ENCODE measurements at places on chromosomes 7 and 10.

DNA sequence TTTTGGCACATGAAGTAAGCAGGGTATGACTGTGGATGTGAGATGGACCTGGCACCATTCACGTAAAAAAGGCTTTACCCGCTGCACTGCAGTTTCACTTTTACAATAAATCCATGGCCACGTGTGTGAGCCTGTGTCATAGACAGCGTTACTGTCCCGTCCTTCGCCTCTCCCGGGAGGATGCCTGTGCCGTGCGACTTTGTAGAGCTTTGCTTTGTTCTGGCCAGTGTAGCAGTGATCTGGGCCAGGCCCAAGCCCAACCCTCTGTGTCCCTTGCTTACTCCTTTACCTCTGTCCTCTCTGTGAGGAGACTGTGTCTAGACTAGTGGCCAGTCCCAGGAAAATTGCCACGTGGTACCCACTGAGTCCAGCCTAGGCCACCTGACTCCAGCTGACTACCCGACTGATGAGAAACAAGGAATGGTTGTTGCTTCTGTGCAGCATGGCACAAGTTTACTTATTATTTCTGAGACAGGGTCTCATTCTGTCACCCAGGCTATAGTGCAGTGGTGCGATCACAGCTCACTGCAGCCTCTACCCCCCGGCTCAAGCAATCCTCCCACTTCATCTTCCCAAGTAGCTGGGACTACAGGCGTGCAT lies 48.1 kb downstream of the JAKMIP3 start:
- ATAC-seq: no peak

DNA sequence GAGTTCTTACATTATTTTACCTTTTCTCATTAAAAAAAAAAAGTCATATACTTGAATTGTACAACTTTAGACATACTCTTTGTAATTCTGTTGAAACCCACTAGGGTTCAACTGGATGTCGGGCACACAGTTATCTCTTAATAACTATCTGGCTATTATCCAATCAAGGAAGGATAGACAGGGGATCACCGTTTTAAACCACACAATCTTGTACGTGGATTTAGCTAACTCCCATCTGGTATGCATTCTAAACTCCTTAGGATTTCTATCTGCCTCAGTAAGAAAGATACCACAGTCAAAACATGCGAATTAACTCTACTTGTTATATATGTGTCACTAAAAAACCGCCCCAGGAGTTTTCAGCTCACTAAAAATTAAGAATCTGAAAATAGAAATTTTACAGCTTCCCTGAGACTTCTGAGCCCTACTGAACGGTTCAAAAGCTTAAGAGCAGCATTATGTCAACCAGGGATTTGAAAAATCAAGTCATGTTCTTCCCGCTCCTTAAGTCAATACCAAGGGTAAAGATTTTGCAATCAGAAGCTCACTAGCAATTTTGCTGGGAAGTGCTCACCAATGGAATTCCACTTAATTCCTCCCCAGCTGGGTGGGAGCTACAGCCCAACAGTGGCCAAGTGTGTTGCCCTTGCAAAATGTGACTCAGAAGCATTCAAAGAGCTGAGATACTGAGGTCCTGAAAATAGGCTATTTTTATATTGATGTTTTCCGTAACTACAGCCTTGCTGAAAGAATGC lies 267.0 kb downstream of the FRMD4A start:
- no peak for ATAC-seq

GRCh38 chr7:20784388-20785156 lies 2.1 kb downstream of the SP8 start:
- ATAC-seq: peak; percentile 16

DNA sequence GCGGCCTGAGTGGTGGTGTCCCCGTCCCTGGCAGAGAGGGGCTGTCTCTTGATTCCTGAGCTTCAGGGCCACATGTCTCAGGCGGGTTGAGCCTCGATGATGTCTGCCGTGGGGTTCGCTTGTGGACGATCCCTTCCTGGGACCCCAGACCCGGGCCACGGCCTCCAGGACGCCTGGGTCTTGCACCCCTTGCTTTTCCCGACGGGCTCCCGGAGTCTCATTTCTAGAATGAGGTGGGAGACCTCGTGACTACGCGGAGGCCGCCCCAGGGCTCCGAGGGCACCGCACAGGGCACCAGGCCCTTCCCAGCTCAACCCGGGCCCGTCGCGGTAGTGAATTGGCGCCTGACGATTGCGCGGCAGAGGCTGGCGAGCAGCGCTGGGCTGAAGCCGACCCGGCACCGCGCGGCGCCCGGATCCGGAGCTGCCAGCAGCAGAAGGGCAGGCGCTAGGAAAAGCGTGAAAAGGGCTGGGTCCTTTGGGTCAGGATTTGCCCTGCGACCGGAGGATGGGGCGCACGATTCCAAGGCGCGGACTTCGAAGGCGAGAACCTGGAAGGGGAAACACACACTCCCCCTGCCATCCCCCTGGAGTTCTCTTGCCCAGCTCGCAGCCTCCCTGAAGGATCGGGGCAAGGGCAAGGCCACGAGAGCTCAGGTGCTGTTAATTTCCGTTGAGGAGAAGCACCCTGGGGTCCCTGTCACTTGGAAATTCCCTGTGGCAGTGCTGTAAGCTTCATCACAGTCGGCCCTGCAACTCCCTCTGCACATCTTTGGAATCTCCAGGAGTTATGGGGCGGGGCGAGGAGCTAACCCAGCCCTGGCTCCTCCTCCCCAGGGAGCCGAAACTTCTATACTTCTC lies 15.5 kb downstream of the TLX1 start:
- ATAC-seq: peak; percentile 41

GRCh38 chr7:139650429-139651100 lies 127.1 kb downstream of the CLEC2L start:
- ATAC-seq: no peak

GRCh38 chr10:89373916-89374711 lies 3.7 kb upstream of the IFIT1B start:
- peak; percentile 75 for ATAC-seq

- ATAC-seq: no peak
Measured at GRCh38 chr10:101289541-101289940, 60.3 kb upstream of the LBX1 start.

DNA sequence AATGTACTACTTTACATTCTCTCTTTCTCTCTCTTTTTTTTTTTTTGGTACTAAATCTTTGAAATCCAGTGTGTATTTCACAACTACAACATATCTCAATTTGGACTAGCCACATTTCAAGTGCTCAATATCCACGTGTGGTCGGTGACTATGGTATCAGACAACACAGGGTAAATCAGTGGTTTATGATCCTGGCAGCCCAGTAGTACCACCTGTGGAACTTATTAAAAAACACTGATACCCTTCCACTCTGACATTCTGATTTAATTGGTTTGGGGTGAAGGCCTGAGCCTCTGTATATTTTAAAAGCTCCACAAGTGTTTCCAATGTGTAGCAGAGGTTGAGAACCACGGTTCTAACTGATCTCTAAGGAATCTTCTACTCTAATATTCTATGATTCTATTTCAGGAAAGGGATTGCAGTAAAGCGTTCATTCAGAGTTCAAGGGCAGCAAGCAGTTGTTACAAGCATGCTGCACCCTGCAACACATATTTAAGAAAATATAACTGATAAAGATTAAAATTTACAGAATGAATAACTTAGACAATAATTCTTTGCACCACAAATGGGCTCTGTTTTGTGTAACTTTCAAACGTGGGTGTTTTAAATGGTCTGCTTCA lies 5.1 kb downstream of the CREB5 start:
- no peak for ATAC-seq

- ATAC-seq: peak; percentile 15
Measured at GRCh38 chr7:150324373-150324961, 1.1 kb upstream of the ACTR3C start.

GRCh38 chr10:104640339-104641186 lies 527 bp upstream of the SORCS3 start:
- no peak for ATAC-seq

DNA sequence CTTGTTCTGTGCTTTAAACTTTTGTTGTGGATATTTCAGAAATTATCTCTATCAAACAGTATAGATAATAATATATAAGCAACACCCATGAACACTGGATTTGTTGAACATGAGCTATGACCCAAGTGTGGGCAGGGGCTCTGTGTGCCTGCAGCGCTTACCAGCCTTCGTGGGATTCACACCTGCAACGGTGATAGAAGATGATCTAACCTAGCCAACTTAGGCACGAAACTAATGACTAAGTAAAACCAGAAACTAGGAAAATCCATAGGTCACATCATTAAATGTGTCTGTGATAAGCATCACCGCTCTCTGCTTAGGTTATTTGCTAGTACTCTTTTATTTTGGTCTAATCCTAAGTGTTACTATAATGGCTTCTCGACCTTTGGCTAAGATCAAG lies 18.0 kb downstream of the SPAG6 start:
- ATAC-seq: no peak

GRCh38 chr7:88666626-88667025 lies 92.9 kb upstream of the ZNF804B start:
- ATAC-seq: no peak

DNA sequence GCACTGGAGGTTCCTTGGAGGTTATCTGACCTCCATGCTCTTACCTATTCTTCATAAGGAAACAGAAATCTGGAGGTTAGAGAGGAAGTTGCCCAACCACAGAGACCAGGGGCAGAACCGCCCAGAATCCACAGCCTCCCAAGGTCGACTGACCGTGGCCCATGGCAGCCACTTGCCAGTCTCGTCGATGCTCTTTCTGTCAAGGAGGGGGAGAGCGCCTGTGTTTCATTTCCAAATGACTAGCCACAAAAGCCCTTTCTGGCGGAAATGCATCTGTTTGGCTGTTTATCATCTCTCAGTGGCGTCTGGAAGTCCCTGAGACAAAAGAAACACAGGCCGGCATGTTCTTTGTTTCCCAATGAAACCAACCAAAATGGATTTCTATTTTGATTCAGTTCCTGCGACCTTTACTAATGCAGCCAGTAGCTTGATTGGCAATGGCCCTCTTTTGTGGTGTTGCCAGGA lies 2.9 kb downstream of the RAMP3 start:
- no peak for ATAC-seq

DNA sequence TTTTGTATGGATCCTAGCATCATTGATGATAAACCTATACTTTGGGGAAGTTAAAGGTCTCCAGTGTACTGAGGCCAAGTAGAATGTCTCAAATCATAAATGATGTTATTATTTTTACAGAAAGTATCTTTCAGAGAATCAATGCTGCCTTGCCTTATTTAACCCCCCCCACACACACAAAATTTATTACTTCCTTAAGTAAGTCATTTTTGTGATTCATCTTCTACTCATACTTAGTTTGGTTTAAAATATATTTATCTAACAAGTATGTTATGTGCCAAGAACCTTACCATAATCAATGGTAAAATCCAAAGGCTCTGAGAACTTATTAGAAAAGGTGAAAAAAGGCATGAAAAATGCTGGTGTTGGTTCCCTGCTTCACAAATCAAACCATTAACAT lies 18.8 kb upstream of the CLDN12 start:
- ATAC-seq: peak; percentile 38

GRCh38 chr7:139232904-139233303 lies 1.9 kb downstream of the UBN2 start:
- peak; percentile 10 for ATAC-seq

DNA sequence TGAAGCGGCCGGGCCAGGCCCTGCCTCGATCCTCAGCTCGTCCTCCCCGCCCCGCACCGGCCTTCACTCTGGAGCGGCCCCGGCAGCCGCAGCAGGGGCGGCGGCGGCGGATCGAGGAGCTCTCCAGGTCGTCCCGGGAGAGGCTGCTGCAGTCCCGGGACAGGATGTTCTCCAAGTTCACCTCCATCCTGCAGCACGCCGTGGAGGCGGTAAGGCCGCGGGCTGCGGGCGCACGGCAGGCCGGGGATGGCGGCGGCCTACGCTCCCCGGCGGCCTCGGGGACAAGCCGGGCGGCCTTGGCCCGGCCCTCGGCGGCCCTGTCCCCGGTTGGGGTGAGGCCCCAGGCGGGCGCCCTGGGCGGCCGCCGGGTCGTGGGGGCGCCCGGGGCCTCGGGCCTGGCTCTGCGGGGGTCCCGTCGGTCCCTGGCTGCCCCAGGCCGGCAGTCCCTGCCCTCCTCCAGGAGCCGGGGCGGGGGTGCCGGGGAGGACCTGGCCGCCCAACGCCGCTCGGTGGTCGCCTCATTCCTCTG lies 399 bp downstream of the FHIP2A start:
- peak; percentile 31 for ATAC-seq

DNA sequence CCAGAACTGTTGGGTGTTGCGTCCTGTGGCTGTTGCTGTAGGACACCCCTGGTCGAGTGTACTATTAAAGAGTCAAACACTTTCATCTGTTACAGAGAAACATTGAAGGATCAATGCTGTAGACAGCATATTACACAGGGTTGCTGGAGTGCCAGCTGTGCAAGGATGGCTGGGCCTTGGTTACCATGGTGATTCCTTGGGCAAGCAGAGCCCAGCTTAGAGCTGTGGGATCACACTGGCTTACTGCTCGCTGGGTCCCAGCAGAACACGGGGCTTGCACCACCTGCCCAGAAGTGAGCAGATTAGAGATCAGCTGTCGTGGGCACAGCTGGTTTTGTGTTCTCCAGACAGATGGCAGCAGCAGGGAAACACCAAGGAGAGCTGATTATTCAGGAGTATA lies 76.0 kb downstream of the GPR141 start:
- no peak for ATAC-seq

GRCh38 chr10:84089162-84089561 lies 50.1 kb upstream of the GHITM start:
- no peak for ATAC-seq

GRCh38 chr10:64350665-64351064 lies 829.5 kb downstream of the REEP3 start:
- ATAC-seq: no peak

DNA sequence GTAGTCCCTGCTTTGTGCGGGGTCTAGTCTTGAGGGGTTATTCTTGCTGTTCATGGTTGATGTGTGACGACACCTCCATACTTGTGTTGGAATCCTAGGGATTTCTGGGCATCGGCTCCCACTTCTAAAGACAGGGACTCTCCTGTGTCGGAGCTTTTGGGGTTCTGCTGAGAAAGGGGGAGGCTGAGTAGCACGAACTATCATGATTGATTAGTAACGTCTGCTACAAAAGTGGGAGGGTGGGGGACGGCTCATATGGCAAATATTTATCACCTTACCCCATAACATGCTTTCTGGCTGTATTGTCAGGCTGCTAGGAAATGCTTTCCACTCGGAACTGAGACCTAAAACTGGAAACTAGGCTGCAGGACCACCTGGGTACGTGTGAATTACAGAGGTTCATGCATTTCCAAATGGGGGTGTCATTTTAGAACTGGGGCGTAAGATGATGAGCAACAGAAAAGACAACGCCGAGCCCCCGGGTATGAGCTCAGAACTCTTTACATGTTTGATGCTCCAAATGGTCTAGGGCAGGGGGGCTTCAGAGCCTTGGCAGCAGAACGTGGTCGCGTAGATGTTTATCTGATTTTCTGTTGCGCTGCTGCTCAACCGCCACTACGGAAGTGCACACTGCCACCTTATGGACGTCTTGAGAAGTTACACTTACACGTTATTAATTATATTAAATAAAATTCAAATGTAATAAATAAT lies 15.1 kb upstream of the NME8 start:
- 0 out of 3 replicates have a peak, but pooled peaks have one; percentile 24 for ATAC-seq
